ENCODE measurements at places on chromosomes 6 and 20.

DNA sequence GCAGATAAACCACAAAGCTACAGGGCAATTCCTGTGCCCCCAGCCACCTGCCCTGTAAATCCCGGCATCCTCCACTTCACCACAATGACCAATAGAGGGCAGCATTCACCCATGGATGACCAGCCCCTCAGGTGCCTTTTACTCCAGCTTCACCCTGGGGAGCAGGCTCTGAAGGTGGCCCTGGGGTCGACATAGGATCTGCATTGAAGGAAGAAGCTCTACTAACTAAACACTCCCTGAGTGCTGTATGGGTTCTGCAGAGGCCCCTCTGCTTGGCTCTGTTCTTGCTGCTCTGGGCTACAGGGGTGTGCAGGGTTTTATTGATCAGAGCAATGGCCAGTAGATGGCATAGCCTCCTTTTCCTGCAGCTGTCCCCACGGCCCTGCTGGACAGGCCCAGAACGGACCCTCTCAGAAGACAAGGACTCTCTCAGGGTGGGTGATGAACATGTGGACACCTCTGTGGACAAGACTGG is 20.3 kb downstream of the CST4 start:
- DNase-seq, result no peak

GRCh38 chr20:25397821-25398220 is 7.2 kb upstream of the ABHD12 start:
- no peak for DNase-seq

DNA sequence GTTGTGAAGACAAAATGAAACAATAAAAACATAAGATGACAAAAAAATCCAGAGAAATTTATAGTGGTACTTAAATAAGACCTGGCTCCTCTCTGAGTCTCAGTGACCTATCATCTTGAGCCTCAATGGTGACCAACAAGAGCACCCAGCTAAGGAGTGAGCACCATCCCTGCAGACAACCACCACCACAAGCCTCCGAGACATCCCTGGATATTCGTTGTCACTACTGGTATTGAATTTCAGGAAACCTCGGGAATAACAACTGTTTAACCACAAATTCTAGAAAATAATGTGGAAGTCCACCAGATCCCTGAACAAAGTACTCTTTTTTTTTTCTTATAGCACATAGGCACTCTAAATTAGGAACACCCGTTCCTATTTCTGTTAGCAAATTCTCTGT is 32.2 kb upstream of the ADGRF5 start:
- no peak for DNase-seq

DNA sequence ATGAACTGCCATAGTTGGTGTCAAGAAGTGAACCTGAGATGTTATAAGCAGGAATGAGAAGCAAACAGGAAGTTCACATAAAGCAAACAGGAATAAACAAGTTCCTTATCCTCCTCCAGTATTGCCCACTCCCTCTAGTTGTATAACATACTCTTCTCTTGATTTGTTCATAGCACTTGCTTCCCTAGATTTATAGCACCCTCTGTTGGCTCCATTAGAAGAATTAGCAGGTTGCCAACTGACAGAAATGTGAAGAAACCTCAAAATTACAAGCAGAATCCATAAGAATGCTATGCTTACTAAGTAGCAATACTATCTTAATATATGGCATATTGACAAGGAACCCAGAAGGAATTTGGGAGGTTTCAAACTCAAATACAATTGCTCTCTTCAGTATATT is 195.4 kb downstream of the TBX18 start:
- no peak for DNase-seq

- no peak for DNase-seq
These were observed 472.2 kb downstream of the UTRN start for GRCh38 chr6:144757299-144757698.

DNA sequence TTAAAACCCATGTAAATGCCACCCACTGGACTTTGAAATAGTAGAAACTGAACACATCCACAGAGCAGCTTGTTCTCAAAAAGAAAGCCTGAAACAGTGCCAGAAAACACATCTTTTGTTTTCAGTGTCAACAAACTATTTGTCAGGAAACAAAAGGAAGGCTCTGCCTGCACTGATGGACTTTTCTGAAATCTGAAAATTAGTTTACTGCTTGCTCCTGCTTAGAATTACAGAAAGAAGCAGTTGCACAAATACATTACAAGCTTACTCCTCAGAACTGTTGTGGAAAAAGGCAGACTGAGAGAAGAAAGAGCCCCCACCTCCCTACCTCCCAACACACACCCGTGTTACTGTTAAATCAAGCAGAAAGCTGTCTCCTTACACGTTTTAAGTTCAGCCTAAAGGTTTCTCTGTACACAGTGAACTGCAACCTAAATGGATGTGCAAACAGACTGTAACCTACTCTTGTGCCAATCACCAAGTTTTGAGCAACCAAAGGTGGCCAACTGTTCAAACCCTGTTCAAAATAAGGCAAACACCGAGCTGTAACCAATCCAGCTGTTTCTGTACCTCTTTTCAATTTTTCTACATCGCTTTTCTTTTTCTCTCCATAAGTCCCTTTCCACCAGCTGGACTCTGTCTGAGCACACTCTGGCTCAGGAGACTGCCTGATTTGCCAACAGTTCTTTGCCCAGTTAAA is 43.7 kb downstream of the FRK start:
- no peak for DNase-seq

GRCh38 chr20:51803148-51803854 is 980 bp upstream of the SALL4 start:
- no peak for DNase-seq

- DNase-seq, result no peak
These were observed 20.2 kb downstream of the CDS2 start for GRCh38 chr20:5146871-5147592.

DNA sequence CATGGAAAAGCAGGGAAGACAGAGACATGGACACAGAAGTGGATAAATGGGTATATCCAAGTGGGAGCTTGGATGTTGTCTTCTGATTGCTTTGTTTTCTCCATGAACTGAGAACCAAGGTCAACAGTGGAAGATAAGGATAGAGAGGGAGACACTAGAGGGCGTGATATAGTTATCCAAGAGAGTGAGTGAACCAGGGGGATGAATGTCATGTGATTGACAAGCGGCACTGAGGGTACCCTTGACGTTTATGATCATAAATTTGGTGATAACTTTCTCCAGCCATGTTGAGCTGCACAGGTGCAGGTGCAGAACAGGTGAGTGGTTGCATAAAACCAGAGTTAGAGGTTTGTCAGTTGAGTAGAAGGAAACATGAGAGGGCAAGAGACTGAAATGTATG is 20.7 kb downstream of the EBF4 start:
- DNase-seq, result no peak

GRCh38 chr6:34696189-34696738 is 303 bp downstream of the ILRUN start:
- peak; percentile 86 for DNase-seq

Measured in posterior vena cava (tissue), 2 donors.